ENCODE measurements at places on chromosomes 4 and X. TPM values are rescaled to one million over a fixed set of nuclear protein-coding genes. Genes with fewer than 3 reads are reported as not detected.
A peak's percentile ranks its signal among the peaks of the same experiment; 100 is the strongest.

DNA sequence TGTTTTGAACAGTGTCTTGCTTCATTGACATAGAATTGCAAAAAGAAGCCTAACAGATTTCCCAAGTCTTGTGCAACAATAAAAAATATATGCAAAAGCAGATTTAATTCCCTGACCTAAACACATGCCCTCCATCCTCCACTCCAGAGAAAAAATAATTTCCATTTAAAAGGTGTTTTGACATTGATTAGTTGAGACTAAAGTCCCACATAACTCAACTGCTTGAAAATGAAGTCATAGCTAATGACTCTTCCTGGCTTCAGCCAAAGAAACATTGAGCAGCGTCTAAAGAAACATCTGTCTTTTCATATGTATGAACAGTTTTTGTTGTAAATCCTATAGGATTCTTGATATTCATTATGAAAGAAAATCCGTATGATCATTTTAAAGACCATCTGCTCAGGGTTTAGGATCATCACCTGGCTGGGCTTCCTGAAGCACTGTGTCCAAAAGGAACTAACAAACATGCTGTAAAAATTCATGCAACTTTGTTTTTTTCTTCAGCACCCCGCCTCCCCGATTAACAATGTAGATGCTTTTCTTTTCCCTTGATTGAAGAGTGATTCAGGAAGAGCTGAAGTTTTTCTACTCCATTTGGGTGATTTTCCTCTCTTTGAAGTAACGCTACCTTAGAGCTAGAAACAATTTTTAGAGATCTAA is 273.4 kb downstream of the HS3ST1 start:
- DNase-seq, result no peak

DNA sequence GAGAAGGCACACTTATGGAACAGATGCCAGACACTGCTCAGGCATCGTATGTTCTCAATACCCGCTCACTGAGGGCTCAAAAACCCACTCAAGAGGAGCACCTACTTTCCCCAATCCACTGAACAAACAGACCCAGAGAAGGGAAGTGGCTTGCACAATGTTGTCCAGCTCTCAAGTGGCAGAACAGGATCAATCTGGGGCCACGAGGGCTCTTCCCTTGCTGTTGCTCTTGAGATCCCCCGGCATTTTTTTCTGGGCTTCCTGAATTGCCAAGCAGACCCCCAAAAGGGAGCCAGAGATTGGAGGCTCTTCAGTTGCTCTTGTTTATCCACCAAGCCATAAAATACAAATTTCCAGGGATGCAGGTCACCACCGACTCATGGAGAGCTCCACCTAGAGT is 35.7 kb downstream of the IDS start:
- DNase-seq, result no peak

GRCh38 chrX:69033936-69034335 is 131.3 kb downstream of the PJA1 start:
- DNase-seq, result no peak

- DNase-seq, result no peak
Measured at GRCh38 chr4:3485011-3485791, 22.1 kb downstream of the DOK7 start.

DNA sequence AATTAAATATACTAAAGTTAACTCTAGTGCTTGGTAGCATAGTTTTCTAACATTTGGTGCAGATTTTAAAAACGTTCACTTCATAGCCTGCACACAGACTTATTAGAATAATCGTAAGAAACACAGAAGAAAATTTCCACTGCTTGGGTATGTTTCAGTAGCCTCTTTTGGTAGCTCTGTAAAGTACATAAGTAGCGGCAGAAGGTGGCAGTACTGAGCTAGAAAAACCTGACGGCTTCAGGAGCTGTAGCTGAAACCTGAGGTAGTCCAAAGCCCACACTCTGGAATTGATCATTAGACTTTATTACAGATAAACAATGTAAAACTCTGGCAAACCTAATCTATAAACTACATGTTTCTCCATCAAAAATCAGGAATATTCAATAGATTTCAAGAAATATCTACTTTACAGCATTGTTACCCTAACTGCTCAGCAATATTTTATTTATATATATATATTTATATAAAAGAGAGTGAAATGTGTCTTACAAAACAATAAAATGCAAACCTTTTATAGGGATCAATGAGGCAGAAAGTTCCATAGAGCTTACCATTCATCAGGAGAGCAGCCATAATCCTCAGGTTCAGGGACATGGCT is 88.2 kb downstream of the ATP8A1 start:
- peak; percentile 66 for DNase-seq

DNA sequence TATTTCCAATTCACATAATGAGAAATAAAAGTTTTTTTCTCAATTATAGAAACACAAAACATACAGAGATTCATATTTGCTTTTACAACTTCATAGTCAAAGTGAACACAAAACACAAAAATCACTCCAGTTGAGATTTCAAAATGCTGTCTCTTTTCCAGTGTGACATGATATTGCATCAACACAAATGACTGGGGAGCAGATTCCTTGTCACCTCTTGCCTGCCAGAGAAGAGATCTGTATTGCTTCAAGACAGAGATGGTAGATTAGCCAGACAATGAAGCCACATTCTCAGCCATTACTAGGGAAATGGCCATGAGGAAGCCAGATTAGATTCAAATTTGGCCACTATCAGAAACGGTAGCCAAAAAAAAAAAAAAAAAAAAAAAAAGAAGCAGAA is 2313.1 kb upstream of the AGA start:
- no peak for DNase-seq

IL3RA gene
- 1.2 TPM for total RNA-seq

DNA sequence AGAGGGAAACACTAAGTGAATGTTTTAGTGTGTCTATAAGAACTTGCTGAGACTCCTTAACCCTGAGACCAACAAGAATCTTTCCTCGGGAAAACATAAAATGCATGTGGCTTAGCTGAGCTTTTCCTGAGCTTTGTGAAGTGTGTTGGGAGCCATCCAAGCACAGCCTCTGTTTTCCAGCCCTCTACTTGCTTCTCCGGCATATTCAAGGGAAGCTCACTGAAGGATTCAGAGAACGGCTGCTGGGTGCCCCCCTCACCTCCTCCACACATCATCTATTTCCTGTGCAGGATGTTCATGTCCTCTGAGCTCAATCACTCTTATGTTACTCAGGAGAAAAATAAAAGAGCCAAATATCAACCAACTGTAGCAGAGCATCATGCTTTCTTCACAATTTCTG is 492.1 kb downstream of the IL15 start:
- peak; percentile 8 for DNase-seq

DNA sequence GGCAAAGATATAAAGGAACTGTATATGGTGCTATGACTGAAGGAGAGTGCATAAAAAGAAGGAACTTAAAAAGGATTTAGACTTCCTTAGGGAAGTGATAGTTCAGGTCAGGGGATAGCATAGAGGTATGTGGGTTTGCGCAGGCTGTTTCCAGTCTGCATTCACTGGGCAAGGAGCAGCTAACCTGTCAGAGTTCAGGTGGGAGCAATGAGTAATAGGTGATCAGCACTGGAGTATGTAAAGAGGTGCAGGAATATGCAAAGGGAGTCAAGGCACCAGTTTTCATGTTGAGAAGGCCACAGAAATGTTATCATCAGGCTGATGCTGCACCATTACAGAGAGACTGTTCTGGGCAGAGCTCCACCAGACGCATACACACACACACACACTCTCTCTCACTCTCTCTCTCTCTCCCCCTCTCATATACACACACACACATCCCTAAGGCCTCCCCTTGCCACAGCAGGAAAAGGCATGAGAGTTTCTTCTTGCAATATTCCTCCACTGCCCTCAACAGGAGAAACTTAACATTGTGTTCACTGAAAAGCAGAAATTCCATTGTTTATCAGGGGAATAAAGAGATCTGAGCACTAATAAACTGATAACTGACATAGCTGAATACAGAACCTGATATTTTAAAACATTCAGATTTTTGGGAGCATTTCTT is 256.4 kb upstream of the GRID2 start:
- DNase-seq, result no peak

GRCh38 chr4:141713771-141714445 is 77.5 kb downstream of the IL15 start:
- DNase-seq, result no peak
